ENCODE measurements at places on chromosomes 12 and 14.

DNA sequence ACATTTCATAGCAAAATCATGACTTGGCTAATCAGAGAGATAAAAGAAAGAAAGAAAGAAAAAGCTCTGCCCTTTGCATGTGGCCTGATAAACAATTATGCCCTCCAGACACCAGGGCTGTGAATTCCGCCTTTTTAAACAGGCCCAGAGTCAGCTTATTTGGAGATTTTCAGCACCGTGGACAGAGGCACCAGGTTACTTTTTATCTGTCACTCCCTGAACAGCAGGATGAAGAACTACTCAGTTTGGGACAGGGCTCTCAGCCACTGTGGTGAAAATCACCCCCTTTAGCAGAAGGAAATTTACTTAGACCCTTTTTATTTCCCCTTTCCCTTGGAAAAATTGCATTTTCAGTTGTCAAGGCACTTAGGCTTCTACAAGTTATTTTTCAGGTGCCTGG is 359.9 kb downstream of the NRXN3 start:
- no peak for DNase-seq

DNA sequence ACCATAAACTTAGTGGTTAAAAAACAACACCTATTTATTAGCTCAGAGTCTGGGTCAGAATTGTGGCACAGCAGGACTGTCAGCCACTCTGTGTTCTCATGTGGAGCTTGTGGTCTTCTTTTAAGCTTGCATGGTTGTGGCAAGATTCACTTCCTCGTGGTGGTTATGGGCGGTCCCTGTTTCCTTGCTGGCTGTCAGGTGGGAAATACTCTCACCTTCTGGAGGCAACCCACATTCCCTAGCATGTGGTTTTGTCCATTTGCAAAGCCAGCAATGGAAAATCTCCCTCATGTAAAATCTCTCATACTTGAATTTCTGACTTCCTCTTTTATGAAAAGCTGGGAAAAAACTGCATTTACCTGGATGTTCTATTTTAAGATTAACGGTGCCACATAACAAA is 229.8 kb downstream of the ALX1 start:
- no peak for DNase-seq

GRCh38 chr14:89339579-89339978 is 77.5 kb downstream of the FOXN3 start:
- no peak for DNase-seq

- no peak for DNase-seq
These were observed 182.6 kb downstream of the PIK3C2G start for GRCh38 chr12:18443768-18444437.

GRCh38 chr12:130715998-130716968 is at the start of gene RIMBP2:
Gene RIMBP2 (minus strand): TSS chr12:130716299. CDS start chr12:130479013, 237,286 bp downstream.
- no peak for DNase-seq

- DNase-seq: no peak
These were observed 30.7 kb upstream of the BCL7A start for GRCh38 chr12:121990692-121991603.

DNA sequence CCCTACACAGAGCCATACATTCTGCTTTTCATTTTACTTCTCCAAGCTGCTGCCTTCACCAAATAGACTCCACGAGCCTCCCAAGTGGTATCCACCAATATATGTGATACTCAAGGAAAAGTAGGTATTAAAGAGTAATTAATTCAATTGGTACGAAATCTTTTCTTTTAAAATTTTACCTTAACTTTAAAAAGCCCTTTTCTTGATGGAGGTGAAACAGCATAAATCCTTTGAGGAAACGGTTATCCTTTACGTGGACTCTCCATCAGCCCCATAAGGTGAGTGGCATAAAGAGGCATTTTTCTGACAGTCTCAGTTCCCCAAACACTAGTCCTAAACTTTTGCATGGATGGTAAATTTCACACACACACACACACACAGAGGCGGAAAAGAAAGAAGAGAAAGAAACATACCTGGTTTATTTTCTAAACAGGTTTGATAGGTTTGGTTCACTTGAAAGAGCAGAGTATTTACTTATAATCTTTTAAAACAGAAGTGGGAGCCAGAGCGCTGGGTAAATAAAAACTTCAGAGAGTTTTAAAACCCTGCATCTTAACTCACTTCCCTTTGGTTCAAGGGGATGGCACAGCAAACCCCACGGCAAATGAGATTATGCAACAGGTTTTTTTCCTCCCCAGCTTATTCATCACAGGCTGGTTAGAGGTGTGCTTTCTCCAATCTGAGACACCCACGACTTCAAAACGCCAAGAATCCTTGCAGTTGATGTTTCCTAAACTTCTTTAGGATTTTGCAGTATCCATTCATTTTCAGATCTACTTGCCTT is 1.9 kb downstream of the DUSP16 start:
- no peak for DNase-seq

- no peak for DNase-seq
These were observed 111.1 kb downstream of the SPTSSA start for GRCh38 chr14:34350903-34351302.

- DNase-seq: no peak
These were observed 24.8 kb downstream of the EPYC start for GRCh38 chr12:90979951-90980350.

DNA sequence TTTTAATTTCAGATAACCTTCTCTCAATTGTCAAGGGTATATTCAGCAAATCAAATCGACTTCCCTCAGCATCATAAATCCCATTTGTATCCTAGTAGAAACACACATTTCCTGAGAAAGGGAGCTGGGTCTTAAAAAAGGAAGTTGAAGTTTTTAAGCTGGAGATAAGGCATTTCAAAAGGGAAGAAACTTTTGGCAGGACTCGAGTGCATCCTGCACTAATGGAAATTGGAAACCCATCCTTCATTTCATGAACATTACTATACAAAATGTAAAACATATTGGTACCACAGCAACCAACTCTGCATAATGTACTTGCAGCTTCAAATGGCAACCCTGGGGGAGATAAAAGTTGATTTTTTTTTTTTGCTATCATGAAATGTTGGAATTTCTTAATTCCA is 23.7 kb upstream of the TMCC3 start:
- no peak for DNase-seq

GRCh38 chr12:89075880-89076540 is 276.3 kb downstream of the DUSP6 start:
- no peak for DNase-seq

DNA sequence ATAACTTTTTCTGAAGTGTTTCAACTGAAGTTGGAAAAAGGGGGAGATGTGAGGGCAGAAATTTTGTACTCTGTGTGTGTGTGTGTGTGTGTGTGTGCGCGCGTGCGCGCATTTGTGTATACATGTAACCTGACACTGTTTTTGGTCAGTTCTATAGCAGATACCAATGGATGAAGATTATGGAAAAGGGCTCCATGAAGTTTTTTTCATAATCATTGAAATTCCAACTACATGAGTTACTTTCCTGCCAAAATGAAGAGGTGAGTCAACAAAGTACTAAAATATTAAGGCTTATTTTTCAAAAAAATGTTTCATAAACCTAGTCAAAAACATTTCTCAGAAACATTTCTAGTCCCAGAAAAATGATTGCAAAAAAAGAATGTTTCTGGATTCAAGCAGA is 25.7 kb upstream of the CERS5 start:
- no peak for DNase-seq

DNA sequence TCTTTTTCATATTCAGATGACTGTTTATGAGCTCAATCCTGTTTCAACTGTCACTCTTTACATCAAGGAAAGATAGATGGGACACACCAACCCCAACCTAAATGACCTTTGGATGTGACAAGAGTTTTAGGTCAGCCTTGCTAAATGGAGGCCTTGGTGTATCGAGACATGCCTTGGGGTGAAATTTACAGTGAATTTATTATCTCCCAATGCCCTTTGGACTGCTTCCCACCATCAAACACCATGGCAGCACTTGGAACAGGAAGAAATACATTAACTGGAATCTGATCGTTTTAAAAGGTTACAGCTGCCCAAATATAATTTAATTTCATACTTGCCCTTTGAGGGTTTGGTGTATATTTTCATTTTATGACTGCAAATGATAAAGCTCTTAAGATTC is 327.6 kb downstream of the SOX5 start:
- DNase-seq: no peak

DNA sequence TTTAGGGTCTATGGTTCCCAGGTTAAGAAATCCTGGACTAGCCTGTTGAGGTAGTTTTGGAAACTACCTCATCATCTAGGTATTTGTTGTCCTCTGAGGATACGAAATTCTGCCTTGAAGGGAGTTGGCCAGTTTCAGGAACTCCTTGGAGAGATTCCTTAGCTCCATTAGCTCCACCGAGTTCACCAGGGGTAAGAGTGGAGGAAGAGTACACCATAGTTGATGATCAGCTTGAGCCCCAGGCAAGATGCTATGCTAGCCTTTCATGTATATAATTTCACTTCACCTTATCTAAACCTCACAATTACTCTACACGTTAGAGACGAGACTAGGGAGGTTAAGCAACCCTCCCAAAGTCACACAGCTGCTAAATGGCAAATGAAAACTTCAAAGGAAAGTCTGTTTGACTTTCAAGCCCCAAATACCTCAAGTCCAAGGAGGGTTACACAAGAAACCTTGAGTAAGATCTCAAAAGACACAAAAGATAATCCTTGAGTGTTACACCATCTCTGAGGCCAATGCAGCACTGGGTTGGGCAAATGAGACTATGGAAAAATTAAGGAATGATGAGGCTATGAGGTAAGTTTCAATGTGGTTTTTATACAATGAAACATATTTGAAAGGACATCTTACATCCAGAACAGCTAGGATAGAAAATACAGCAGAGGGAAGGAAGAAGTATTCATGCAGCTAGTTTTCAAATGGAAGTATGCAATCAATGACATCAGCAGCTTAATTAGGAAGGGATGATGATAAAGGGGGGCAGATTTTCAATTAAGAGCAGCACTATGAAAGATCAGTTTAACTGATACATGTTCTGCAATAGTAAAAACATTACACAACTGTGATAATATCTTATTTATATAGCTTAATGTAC is 97.2 kb upstream of the KRAS start:
- no peak for DNase-seq

GRCh38 chr12:128008341-128008740 is 258.6 kb upstream of the TMEM132C start:
- no peak for DNase-seq

DNA sequence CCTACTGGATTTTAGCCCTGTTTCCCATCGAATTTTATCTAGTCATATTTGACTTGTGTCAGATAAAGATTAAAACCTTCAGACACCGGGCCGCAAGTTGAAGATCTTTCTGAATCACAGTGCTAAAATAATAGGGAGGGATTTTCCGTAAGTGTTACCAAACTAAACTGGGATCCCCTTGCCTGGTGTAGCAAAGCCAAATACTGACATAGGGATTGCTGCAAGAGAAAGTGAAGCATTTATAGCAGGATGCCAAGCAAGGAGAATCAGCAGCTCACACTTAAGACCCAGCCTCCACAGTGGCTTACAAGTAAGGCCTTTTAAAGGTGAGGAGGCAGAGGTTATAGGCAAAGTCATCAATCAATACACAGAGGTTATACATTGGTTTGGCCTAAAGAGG is 147.4 kb downstream of the AKAP6 start:
- DNase-seq: no peak

- DNase-seq: no peak
These were observed 49.9 kb downstream of the KCNMB4 start for GRCh38 chr12:70415987-70416386.

DNA sequence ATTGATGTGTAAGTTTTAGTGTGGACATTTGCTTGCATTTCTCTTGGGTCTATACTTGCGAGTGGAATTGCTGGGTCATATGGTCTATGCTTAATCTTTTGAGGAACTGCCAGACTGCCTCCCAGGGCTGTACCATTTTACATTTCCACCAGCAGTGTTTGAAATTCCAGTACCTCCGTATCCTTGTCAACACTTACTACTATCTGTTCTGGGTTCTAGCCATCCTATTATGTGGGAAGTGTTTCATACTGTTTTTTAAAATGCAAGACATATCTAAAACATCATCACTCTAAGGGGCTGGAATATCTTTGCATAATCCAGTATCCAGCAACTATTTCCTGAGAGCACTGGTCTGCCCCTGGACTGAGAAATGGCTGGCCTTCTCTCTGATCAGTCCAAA is 80.2 kb upstream of the RIN3 start:
- no peak for DNase-seq

DNA sequence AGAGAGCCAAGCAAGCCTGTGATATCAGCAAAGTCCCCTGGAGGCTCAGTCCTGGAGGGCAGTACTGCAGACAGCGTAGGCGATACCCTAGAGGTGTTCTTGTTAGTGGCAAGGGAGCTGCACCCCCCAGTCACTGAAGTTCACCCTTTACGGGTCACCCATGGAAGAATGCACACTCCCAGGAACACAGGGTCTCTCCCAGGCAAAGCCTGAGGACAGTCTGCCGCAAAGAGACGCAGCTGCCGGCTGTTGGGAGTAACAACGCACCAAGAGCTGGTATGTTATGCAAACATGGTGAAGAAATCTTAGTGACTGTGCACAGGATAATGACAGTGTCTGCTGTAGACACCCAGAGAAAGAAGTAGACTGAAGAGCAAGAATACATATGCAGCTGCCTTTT is 43.5 kb upstream of the NOS1 start:
- DNase-seq: no peak

DNA sequence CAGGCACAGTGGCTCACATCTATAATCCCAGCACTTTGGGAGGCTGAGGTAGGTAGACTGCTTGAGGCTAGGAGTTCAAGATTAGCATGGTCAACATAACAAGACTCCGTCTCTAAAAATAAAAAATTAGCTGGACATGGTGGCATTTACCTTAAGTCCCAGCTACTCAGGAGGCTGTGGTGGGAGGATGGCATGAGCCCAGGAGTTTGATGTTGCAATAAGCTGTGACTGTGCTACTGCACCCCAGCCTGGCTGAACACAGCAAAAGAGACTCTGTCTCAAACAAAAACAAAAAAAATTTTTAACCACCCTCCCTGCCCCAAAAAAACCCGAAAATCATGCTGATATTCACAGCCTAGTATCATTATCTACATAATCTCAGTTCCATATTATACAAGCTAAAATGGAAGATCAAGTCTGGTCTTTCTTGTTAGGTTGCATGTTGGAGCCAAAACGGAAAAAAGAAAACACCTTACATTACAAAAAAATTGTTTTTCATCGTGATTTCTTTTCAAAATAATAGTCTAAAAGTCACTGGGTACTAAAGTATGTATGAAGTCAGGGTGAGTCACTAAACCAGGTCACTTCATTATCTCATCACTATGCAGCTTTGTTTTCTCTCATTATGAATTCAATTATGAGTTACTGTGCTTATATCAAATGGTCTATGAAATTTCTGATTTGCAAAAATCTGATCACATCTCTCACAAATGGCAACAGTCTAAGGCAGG is 13.8 kb downstream of the GXYLT1 start:
- DNase-seq: no peak

GRCh38 chr14:88303041-88303440 is 20.0 kb downstream of the KCNK10 start:
- DNase-seq: no peak

GRCh38 chr12:93297032-93297431 is 80.7 kb upstream of the NUDT4 start:
- DNase-seq: no peak

All from activated CD4-positive, alpha-beta T cell treated with anti-CD3 and anti-CD28 coated beads for 24 hours (primary cell).